NCI-H510A treated with DMSO at 0.1 percent for 48 hours (cell line): ENCODE measurements at places on chromosomes 7 and 10.

DNA sequence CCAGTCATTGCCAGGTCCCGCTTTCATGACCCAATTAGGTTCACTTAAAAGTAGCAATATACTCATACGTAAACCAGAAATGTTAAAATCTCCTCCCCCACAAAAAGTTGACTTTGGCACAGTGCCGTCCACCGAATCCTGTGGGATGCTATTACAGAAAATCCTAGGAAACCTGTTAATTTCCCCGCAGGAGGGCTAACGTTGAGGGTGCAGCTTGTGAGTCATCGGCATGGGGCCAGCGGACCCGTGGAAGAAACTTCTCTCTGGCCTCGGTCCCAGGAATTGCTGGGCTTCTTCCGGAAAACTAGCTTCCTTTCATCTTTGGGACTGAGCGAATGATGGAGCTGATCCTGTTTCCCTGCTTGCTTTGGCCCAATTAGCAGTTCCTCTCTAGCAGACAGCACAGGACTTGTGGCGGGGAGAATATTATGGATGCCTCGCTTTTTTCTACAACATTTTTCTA is 13.5 kb downstream of the CRYGN start:
- DNase-seq: no peak

GRCh38 chr10:13659887-13660550 is 73.3 kb downstream of the PRPF18 start:
- DNase-seq: peak; percentile 16

DNA sequence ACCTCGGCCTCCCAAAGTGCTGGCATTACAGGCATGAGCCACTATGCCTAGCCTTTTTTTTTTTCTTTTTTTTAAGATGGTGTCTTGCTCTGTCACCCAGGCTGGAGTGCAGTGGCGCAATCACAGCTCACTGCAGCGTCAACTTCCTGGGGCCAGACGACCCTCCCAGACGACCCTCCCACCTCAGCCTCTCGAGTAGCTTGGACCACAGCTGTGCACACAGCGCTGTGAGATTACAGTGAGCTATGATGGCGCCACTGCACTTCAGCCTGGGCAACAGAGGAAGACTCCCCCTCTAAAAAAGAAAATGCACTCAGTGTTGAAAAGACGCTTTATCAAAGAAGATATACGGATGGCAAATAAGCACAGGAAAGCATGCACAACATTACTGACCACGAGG is 16.5 kb upstream of the WIPI2 start:
- DNase-seq: no peak

DNA sequence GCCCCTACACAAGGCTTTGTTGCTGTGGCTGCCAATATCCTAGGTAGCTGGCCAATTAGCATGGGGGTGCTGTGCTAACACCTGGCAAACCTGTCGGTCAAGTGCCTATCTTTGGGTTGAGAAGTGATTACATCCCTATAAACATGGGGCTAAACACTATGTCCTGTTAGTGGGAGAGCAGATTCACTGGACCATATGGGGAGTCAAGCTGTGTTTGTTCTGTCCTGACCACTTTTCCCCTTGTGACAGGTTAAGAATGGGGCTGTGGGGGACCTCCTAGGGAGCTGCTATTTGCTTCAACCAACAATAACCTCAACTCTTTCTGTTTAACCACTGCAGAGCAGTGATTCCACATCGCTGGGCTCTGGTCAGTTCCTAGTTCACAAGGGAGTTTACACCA is 151.5 kb upstream of the AOAH start:
- peak; percentile 38 for DNase-seq
